T-helper 9 cell (primary cell): ENCODE measurements at places on chromosomes 4 and X.

DNA sequence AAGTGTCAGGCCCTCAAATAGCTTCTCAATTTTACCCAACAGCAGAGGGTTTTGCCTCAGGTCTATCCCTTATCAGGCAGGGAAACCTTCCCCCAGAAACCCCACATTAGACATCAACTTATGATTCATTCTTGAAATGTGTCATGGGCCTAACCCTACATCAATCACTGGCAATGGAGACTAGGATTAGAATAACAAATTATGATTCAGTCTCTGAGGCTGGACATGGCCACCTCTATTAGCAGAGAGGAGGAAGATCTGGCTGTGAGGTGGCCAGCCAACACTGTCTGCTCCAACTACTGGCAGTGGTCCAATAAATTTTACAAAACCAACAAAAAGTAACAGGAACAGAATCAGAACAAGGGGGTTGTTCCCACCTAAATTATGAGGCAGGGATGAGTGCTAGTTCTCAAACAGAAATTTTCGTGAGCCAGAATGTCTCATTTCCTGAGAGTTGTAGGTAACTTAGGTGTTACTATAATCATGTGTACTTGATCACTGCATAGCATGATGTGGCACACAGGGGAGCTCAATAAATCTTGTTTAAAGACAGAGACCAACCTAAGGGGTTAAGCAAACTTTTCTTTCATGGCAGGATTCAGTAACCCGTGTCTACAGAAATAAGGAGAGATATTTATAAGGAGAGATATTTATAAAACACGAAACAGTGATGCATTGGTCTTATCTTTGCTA lies 126.8 kb downstream of the NFKB1 start:
- DNase-seq: no peak

GRCh38 chr4:153418121-153418520 lies 48.0 kb upstream of the TMEM131L start:
- no peak for DNase-seq

DNA sequence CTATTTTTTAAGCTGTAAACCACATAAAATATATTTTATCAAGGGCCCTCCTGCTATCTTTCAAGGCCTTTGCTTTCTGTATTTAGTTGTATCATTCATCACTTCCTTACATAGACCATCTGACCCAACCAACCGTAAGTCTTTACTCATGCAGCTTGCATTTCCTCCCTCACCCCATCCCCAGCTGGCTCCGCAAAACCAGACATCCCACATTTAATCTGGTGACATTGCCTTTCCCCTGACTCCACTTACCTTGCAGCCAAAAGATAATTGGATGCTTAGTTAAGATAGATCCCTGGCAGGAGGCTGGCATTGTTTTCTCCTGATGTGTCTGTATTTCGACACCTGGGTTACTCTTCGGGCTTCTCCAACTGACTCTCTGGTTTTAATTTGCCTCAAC lies 183.7 kb upstream of the LDB2 start:
- DNase-seq: no peak

GRCh38 chr4:84146300-84146959 lies 352.7 kb downstream of the NKX6-1 start:
- no peak for DNase-seq

DNA sequence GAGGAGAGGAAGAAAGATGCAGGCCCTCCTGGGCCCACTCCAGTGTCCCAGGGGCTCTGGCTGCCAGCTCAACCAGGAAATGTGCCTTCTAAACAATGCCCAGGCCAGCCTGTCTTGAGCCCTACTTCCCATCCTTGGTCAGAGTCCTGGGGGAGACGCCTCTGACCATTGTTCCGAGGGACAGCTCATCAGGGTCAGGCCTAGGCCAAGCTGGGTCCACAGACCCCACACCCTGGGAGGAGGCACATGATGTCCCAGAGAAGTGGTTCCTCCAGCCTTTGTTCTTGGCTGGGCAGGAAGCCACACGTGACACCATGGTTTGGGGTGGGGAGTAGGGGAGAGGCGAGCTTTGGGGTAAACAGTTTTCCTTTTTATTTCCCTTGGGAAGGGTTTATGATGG lies 102.5 kb downstream of the EFNB1 start:
- DNase-seq: no peak

- no peak for DNase-seq
Observed at GRCh38 chr4:103842076-103842475, 122.3 kb upstream of the TACR3 start.

- no peak for DNase-seq
Observed at GRCh38 chr4:121711263-121712000, 14.7 kb upstream of the ANXA5 start.
